Fibroblast of upper back skin (primary cell): ENCODE measurements at places on chromosomes 12 and 14.

- no peak for DNase-seq
Measured at GRCh38 chr14:55026441-55026792, 482 bp downstream of the WDHD1 start.

- DNase-seq: no peak
Measured at GRCh38 chr12:51947246-51947996, 4.1 kb upstream of the ACVR1B start.

DNA sequence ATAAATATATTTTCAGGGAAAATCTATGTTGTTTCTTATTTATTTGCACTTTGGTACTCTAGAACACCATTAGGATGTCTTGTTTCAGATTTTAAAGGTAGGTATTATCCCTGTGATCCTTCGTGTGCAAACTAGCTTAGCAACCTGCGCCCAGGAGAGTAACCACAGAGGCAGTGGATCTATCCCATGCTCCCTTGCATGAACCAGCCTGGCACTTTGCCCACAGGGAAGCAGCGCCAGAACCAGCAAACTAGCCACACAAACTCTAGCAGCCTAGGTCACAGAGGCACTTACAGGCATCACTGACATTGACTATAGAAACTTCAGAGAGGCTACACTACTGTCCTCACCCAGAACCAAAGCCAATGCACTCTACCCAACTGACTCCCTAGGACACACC is 76.1 kb downstream of the TSHR start:
- no peak for DNase-seq

DNA sequence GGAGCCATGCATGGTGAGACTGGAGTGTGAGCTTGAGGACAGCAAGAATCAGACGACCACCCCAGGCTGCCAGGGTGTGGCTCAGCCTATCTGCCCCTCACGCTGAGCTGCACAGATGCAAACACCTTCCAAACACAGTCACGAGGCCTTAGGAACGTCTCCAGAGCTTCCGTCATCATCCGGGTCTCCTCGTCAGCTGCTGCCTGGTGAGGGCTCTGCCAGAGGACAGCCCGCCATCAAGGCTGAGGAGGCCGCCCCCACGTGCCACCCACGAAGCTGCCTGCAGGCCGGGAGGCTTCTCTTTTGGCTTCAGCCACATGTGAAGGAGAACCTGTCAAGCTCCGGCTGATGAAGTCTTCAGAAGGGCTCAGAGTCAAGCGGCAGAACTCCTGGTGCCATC is 13.4 kb downstream of the DDX51 start:
- no peak for DNase-seq

- no peak for DNase-seq
Measured at GRCh38 chr14:104694991-104695659, 5.7 kb downstream of the INF2 start.

DNA sequence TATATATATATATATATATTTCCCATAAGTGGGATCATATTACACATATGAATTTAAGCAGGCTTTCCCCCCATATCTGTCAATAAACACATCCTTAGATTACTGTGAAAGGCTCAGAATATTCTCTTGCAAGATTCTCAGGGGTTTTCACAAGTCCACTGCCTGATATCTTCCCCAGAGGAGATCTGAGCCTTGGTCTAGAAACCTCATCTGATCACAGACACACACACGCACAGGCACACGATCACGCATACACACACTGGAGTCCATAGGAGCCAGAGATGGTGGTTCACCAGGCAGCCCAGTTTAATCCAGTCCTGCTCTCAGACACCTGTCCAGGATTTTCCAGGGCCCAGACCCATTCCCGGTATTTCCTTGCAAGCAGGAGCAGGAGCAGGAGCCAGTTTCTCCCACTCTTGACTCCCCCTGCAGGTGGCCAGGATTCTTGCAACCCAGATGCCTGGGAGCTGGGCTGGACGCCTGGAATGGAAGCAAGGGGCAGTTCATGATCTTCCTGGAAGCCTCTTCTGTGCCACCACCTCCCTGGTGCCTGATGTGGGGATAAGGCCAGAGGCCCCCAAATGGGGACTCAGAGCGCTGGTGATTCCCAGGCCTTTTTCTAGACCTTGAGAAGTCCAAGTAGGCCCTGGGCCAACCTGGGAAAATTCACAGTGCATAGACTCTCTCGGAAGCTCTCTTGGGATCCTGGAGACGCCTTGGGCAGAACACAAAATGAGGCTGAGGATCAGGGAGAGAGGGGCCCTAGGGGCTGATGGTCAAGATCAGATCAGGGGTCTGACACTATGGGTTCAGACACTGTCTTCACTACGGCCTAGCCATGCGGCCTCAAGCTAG is 16.5 kb upstream of the KRT78 start:
- peak; percentile 64 for DNase-seq

DNA sequence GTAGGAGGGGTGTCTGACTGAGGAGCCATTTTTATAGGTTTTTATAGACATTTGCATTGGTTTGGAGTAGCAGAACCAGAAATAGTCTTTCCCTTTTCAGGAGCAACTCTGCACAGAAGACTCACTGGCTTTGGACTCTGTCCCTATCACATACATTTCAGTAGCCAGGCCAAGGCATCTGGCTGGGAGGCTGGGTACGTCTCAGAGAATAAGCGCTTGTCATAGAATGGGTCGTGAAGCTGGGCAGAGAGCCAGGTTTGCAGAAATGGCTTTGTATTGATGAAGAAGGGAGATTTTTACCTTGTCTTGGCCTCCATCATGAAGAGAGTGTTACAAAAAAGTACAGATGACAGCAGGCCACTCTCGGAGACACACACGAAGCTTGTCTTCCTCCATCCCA is 98.6 kb downstream of the CACNA1C start:
- DNase-seq: no peak

GRCh38 chr12:25872137-25872536 is 86.3 kb upstream of the RASSF8 start:
- no peak for DNase-seq

- no peak for DNase-seq
Measured at GRCh38 chr12:118603610-118604361, 227.4 kb downstream of the SUDS3 start.

DNA sequence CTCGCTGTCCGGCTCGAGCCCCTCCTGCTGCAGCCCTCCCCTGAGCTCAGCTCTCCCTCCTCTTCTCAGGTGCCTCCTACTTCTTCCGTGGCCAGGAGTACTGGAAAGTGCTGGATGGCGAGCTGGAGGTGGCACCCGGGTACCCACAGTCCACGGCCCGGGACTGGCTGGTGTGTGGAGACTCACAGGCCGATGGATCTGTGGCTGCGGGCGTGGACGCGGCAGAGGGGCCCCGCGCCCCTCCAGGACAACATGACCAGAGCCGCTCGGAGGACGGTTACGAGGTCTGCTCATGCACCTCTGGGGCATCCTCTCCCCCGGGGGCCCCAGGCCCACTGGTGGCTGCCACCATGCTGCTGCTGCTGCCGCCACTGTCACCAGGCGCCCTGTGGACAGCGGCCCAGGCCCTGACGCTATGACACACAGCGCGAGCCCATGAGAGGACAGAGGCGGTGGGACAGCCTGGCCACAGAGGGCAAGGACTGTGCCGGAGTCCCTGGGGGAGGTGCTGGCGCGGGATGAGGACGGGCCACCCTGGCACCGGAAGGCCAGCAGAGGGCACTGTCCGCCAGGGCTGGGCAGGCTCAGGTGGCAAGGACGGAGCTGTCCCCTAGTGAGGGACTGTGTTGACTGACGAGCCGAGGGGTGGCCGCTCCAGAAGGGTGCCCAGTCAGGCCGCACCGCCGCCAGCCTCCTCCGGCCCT is 22.8 kb downstream of the MMP17 start:
- no peak for DNase-seq

GRCh38 chr14:28975084-28975483 is 208.5 kb downstream of the FOXG1 start:
- DNase-seq: no peak

DNA sequence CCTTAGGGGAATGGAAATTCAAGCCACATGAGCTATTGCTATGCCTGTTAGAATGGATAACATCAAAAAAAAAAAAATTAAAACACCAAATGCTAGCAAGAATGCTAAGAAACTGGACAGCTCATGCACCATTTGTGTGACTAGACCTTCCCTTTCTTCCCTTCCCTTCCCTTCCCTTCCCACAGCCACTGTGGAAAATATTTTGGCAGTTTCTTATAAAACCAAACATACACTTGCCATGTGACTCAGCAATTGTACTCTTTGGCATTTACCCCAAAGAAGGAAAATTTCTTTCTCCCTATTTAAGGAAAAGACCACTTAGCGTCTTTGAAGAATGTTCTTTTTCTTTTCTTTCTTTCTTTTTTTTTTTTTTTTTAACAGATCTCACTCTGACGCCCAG is 49.1 kb upstream of the FKBP4 start:
- DNase-seq: peak; percentile 20

DNA sequence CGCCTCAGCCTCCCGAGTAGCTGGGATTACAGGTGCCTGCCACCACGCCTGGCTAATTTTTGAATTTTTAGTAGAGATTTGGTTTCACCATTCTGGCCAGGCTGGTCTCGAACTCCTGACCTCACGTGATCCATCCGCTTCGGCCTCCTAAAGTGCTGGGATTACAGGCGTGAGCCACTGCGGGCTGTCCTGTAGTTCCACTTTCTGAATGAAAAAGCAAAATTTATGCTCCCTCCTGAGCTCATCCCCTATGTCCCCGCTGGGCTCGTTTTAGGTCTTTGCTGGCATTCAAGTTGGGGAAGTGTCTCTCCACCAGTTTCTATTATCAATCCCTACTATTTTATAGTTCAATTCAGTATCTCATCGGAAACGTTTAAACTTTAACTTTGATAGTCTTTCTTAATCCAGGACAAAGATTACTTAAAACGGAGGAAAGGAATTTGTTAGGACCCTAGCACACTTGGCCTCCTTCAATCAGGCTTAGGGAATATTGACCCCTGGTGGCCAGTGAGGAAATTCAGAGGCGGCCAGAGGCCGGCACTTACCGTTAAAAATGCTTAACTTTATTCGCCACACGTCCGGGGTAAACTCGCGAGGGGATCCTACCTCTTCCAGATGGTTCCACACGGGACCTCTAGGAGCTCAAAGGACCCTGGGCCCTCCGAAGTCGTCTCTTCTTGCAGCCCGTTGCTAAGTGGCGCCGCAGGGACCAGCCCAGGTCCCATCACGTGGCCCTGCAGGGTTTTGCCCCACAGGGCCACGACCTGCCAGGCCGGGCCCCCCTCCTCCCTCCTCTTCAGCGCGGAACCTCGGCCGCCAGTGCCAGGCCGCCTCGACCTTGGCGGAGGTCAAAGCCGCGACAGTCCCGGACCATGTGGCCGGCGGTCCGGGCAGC is 11.4 kb upstream of the DNAL1 start:
- DNase-seq: peak; percentile 68

- no peak for DNase-seq
Measured at GRCh38 chr14:103130017-103130764, 6.9 kb downstream of the TNFAIP2 start.

GRCh38 chr14:104156142-104156541 is 17.8 kb downstream of the KIF26A start:
- no peak for DNase-seq

- DNase-seq: peak; percentile 81
Measured at GRCh38 chr12:116604178-116604895, 45.2 kb downstream of the MAP1LC3B2 start.

GRCh38 chr14:41350476-41350875 is 256.2 kb upstream of the LRFN5 start:
- DNase-seq: no peak

DNA sequence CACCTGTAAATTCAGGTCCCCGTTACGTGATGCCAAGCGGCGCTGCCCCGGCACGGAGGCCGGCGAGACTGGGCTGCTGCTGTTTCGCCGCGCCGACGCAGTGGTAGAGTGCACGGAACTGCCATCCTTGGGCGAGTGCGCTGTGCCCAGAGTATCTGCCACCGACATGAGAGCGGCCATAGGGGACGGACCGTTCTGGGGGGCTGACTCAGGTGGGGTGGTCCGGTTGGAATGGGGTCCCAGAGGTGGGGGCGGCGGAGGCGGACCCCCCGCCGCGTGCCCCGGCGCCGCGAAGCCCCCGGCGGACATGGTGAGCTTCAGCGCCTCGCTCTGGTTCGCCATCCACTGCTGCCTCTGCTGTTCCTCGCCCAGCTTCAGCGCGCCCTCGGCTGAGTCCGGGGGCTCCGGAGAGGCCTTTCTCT is 2.8 kb downstream of the IRF2BPL start:
- no peak for DNase-seq

GRCh38 chr12:85516039-85516438 is 236.0 kb downstream of the ALX1 start:
- DNase-seq: no peak

GRCh38 chr14:99643343-99643742 is 1.6 kb upstream of the HHIPL1 start:
- no peak for DNase-seq

GRCh38 chr12:57795354-57795753 is 12.8 kb downstream of the TSFM start:
- DNase-seq: no peak

- DNase-seq: peak; percentile 48
Measured at GRCh38 chr12:121776190-121777098, 17.0 kb downstream of the RHOF start.

- no peak for DNase-seq
Measured at GRCh38 chr14:93716002-93716745, 72.1 kb downstream of the PRIMA1 start.

- no peak for DNase-seq
Measured at GRCh38 chr12:16949371-16949770, 343.4 kb upstream of the LMO3 start.

DNA sequence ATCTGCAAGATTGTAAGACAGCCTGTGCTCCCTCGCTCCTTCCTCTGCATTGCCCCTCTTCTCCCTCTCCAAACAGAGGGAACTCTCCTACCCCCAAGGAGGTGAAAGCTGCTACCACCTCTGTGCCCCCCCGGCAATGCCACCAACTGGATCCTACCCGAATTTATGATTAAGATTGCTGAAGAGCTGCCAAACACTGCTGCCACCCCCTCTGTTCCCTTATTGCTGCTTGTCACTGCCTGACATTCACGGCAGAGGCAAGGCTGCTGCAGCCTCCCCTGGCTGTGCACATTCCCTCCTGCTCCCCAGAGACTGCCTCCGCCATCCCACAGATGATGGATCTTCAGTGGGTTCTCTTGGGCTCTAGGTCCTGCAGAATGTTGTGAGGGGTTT is 37.4 kb downstream of the DAD1 start:
- no peak for DNase-seq

- no peak for DNase-seq
Measured at GRCh38 chr12:30877105-30877875, 49.3 kb upstream of the TSPAN11 start.

DNA sequence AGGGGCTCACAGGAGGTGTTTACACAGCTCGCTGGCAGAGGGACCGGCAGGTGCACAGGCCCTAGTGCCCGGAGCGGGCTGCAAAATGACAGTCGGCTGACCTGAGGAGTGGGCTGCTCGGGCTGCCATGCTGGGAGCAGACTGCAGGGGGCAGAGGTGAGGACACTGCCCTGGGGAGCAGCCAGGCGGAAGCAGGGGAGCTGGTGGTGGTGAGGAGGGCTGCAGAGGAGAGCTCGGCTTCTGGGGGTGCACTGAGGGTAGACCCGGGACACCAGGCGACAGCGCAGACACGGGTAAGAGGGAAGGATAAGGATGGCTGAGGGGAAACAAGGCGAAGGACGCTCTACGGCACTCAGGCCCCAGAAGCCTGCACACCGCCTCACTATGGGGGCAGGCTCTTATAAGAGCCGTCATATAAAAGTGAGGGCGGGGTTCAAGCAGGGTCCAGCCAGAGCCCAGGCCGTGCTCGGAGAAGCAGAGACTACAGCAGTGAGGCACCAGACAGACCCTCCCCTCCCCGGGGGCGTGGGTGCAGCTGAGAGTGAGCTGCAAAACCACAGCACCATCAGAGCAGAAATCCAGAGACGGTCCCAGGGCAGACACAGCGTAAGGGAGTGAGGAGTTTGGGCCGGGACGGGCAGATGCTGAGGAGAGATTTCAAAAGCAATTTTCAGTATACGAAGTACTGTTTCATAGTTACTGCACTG is 62.5 kb downstream of the CCDC88C start:
- no peak for DNase-seq
